Adrenal gland (tissue), 19 donors: ENCODE measurements at places on chromosomes 2 and 18. TPM values are rescaled to one million over a fixed set of nuclear protein-coding genes. Genes with fewer than 3 reads are reported as not detected.

GRCh38 chr18:9712611-9713010, 4.5 kb downstream of the RAB31 start:
- DNase-seq: no peak

Gene CHRND
- total RNA-seq: 0.39 TPM

Gene ABCG8
- total RNA-seq: not detected

Gene CHPF
- 54.7 TPM for total RNA-seq

DNA sequence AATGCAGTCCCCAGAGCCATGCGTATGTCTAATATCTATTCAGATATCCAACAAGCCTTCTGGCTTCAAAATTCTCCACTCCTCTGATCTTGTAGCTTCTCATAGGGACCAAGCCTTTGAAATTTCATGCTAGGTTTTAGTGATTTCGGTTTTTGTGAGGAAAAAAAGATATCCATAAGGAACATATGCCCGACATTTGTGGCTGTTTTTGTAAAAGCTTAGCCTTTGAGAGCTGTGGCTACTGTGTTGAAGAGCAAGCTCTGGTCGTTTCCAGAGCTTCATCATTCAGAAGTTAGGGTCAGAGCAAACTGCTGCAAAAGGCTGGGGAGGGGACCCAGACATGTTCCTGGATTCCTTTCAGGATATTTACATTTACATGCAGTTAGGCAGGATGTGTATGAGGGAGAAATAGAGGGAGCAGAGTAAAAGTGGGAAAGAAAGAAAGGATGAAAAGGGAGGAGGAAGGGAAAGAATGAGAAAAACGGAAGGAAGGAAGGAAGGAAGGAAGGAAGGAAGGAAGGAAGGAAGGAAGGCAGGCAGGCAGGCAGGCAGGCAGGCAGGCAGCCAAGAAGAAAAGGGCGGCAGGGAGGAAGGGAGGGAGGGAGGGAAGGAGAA, 70.2 kb downstream of the NCKAP5 start:
- no peak for DNase-seq

Gene OBSL1
- total RNA-seq: 189 TPM

Gene ASB18
- total RNA-seq: not detected

- no peak for DNase-seq
Observed at GRCh38 chr2:218885981-218886947, 5.6 kb downstream of the WNT10A start.

Gene BMP10
- not detected for total RNA-seq
